Muscle of arm (tissue), 14 donors: ENCODE measurements at places on chromosomes 4 and X.

DNA sequence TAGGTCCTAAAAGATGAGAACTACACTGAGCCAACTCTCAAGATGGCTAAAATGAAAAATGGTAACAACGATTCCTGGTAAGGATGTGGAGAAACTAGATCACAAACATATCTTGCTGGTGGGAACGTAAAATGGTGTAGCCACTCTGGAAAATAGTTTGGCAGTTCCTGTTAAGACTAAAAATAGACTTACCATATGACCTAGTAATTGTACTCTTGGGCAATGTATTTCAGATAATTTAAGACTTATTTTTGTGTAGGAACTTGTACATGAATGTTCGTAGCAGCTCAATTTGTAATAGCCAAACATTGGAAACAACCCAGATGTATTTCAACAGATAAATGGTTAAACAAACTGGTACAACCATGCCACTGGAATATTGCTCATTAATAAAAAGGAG is 106.2 kb downstream of the HDAC8 start:
- no peak for DNase-seq

DNA sequence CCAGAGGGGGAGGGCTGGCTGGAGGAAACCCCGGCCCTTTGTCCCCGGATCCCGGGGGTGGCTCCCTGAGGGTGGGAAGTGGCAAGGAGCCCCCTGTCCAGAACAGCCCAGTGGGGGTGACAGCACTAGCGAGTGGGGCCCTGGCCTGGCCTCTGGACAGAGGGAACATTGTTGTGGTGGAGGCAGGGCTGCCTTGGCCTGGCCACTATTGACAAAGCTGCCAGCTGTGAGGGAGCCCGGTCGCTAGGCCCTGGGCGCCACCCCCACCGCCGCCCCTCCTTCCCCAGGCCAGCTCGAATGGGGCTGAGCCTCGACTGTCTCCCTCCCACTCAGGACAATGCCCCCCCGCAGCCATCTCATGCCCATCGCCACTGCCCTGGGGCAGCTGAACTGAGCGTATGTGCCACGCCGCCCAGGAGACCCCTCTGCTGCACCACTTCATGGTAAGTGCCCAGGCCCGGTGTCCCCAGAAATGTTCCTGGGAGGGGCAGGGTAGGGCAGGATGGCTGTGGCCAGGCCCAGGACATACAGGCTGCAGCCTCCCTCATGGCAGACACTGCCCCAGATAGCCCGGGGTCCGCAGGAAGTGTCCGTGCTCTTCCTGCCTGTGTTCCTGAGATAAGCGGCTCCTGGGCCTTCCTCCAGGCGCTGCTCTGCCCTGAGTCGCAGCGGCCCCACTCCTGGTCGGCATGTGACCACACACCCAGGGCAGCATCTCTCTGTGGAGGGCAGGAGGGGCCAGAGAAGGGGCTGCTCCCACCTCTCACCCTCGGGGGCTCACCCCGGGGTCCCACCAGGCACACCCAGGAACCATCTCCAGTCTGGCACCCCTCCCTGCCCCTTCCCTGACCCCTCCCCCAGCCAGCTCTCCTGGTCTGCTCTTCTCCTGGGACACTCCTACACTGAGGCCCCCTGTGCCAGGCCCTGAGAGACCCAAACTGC is 1.4 kb downstream of the PLXNB3 start:
- no peak for DNase-seq

DNA sequence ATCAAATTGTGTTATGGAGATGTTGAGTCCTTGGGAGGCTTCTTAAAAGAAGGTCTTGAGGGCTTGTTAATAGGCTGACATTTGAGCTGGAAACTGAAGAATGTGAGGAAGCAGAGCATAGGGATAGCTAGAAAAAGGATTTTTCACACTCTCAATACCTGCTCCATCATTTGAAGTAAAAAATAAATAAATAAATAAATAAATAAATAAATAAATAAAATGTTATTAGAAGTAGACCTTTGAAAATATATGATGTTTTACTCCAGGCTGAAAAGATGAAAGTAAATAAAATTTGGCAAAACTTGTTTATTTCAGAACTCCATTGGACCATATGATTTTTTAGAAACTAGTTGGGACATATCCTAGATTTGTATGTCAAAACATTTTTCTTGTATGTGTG is 1757.8 kb upstream of the TENM3 start:
- no peak for DNase-seq

DNA sequence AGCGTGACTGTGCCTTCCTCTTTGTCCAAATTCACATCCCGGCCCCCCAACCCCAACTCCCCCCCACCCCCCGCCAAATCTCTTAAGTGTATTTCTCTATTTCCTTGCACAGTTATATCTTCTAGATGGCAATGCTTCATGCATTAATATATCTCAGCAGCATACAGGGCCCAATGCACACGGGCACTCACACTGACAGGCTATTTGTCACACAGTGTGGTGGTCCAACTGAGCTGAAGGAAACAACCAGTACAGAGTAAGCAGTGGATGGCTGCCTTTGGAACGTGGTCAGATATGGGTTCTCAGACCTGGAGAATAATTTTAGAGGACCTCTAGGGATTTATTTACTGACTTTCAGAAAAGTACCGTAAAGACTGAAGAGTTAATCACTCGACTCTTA is 681 bp downstream of the EXOC1 start:
- DNase-seq: no peak

DNA sequence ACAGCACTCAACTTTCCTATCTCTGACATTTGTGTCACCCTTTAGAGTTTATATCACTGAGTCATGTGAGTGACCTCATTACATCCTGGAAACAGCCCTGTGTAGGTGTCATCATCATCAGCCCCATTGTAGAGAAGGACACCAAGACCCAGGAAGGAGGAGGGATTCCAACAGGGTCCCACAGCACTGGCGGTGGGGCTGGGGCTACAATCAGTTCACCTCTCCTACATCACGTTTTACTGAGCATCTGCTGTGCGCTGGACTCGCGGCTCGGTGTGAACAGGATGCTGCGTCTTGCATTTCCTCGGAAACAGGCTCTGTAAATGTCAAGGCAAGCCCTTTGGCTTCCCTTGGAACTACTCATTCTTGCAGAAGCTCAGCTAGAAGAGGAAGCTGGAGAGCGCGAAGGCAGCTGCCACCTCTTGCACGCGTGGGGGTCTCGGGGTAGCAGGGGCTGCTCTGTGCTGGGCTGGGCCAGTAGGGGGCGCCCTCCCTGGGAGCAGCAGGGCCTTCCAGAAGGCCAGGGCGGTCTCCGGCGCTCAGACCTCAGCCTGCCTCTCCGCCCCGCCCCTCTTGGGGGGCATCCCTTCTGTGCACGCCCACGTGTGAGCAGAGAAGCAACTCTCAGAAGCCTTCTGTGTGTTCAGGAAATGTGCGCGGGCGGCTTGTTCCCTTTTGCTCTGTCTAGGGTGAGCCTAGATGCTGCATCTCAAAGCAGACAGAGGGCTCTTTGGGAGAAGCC is 29.0 kb downstream of the REELD1 start:
- no peak for DNase-seq

DNA sequence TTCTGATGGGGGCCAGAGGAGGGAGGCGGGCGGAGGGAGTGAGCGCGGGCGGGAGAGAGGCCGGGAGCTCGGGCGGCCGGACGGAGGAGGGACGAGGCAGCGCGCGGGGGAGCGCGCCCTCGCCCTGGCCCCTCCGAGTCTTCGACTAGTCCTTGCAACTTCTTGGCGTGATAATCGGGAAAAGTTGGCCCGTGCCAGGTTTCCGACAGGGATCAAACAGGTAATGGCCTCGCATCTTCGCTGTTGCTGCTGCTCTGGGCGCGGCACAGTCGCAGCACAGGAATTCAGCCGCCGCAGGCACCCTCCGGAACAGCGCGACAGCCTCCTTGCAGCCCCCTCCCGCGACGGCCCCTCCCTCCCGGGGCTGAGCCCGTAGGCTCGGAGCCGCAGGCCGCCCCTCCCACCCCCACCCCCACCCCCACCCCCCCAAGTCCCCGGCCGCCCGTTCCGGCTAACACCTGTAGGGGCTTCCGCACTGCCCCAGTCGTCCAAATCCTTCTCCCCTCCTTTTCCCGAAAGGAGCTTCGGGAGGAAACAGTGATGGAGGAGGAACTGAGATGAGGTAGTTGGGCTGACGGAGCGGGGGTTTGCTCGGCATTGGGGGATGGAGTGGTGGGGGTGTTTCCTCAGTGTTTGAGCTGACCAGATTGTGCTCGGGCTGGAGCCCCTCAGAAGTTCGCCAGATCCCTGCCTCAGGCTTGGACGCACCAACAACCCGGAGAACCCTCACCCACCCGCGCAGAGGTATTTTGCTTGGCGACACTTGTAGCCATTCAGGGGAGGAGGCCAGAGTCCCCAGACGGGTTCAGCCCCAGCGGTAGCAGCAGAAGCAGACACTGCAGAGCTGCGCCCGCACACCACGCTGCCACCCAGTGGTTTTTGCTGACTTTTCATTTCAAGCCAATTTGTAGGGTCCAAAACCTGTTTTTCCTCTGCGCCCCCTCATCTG is at the start of gene FGF13:
Gene FGF13, minus strand, starts transcription at position 319 of the 949 bp plus-strand sequence. CDS start 714 bp downstream, outside the sequence.
- peak; percentile 61 for DNase-seq

DNA sequence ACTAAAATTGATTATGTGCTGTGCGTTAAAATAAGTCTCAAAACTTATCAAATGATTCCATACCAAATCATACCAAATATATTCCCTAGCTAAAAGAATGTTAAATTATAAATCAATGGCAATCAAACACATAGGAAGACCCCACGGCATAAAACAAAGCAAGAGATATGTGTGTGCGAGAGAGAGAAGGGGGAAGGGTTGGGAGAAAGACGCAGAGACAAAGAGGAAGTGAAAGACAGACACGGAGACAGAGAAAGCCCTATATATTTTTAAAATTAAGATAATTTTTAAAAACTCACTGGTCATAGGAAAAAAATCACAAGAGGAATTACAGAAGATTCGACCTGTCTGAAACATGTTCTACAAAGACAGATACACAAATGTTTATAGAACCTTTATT is 371.4 kb downstream of the NLGN4X start:
- no peak for DNase-seq

GRCh38 chrX:19687395-19687794 is 172.1 kb upstream of the MAP3K15 start:
- no peak for DNase-seq

DNA sequence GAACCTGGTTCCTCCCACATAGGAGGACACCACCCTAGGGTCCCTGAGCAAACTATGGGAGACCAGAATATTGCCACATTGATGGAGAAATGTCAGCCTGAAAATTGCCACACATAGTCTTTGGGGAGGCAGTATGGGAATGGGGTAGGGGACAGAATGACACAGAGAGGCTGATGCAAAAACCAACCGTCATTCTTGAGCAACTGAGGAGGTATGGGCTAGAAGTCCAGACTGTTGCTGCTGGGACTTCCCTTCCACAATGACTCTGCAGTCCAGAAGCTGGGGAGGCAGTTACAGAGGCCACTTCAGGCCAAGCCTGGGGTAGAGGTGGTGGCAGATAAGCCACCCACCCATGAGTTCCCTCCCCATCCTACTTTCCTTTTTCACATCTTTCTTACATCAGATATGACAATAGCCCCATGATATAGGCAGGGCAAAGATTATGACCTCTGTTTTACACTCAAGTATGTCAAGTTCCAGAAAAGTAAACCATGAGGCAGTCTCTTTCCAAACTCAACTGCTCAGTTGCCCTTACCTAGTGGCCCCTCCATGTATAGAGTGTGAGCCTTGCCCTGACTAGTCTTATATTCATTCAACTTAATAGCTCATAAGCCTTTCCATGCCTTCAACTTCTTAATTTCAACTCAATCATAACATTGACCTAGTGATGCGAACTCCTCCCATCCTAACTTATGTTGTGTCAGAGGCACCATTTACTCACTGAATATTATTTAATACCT is 41.7 kb downstream of the VSIG4 start:
- no peak for DNase-seq

- DNase-seq: no peak
Observed at GRCh38 chrX:37010496-37010895, 2.3 kb downstream of the FAM47C start.

GRCh38 chr4:156346959-156347385 is 393.3 kb upstream of the CTSO start:
- DNase-seq: no peak

- no peak for DNase-seq
Observed at GRCh38 chrX:82534086-82534597, 973.9 kb upstream of the POU3F4 start.

DNA sequence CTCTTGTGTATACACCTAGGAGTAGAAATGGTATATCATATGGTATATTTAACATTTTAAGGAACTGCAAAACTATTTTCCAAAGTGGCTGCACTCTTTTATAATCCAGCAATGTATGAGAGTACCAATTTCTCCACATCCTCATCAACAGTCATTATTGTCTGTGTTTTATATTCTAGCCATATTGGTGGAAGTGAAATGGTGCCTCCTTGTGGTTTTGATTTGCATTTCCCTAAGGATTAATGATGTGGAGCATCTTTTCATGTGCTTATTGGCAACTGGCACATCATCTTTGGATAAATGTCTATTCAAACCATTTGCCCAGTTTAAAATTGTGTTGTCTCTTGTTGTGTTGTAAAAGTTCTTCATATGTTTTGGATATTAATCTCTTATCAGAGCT is 9.6 kb downstream of the BMP15 start:
- no peak for DNase-seq

GRCh38 chr4:177282284-177282835 is 27.3 kb upstream of the NEIL3 start:
- no peak for DNase-seq

DNA sequence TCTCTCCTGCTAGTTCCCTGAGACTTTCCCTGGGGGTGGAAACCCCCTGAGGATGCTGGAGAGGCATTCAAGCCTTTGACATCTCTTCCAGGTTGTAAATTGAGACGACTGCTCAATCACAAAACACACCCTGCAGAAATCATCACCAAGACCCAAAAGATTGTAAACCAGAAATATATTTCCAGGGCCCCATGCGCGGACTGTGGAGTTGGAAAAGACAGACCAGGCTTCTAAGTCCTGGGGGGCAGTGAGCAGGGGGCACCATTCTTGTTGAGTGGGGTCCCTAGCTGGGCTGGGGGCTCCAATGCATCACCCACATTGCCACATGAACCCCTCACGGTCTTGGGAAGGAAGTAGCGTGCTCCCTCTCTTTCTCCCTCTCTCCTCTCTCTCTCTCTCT is 87.9 kb upstream of the C4orf50 start:
- DNase-seq: no peak

- no peak for DNase-seq
Observed at GRCh38 chrX:11886745-11887144, 128.7 kb downstream of the MSL3 start.

DNA sequence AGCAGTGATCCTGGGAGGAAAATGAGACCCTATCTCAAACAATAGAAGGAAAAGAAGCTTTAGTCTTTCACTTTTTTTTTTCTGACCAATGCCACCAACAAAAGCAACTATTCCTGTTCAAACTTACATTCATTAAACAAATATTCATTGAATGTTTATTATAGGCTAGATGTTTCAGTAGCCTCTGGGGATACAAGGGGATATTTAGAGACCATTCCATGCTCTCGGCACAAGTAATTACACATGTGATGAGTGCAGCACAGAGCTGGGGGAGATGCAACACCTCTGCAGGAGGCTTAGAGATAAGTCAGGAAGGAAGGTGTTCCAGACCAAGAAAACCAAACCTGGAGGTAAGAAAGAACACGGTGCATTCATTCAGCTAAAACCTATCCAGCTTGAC is 68.3 kb downstream of the PALLD start:
- DNase-seq: no peak

GRCh38 chr4:72136429-72136828 is 104.6 kb downstream of the NPFFR2 start:
- no peak for DNase-seq

GRCh38 chr4:111230265-111230664 is 607.4 kb upstream of the PITX2 start:
- no peak for DNase-seq

GRCh38 chr4:25178838-25179261 is 18.6 kb upstream of the SEPSECS start:
- DNase-seq: no peak
